ENCODE measurements at places on chromosomes 1 and 21. TPM values are rescaled to one million over a fixed set of nuclear protein-coding genes. Genes with fewer than 3 reads are reported as not detected.

CHRM3 gene
- 3.5 TPM for total RNA-seq

CFAP74 gene
- total RNA-seq = not detected

DNA sequence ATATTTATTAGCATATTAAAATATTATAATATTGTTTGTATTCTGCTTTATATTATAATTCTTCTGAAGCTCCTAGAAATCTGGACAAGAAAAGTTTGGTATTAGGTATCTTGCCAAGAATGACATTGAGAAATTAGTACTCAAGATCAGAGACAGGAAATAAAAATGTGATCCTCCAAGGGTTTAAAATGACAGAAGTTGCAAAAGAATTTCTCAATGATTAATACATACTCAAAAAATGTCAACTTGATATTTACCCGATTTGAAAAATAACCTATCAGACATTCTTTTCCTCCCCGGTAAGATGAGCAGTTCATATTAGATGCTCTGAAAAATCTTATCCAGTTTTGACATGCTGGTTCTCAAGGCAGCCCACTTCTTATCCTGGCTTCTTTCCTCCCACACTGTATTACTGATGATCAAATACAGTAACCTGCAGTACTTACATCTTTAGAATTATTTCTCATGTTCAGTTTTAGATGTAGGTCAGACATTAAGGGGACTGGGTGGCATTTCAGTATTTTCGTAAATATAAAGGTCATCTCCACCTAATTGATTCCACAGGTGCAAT, 55.3 kb downstream of the CACHD1 start:
- H3K4me3 ChIP-seq = no peak overlapping the region
- H3K36me3 ChIP-seq = no peaks in the 10 kb centered on the region
- peaks cover 8% of the 10 kb centered on the region for H3K4me1 ChIP-seq
- H3K27me3 ChIP-seq = no peaks in the 10 kb centered on the region
- H3K27ac ChIP-seq = no peak overlapping the region

DNA sequence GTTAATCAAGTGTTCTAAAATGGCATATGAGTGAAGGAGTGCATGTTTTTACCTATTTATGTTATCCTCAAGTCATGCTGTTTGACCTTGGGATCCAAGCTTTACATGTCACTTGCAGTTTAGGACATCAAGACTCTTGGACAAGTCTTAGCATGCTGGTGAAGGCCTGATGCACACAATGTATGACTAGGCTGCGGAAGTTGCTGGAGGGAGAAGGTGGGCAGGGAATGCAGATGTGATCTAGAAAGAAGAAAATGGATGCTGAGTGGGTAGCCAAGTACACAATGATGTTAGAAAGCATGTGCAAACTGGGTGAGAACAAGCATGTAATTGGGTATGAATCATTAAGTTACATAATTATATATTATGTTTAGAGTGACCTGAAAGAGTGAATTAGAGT, 301.8 kb downstream of the BRINP2 start:
- no peaks in the 10 kb centered on the region for H3K27me3 ChIP-seq
- no peak overlapping the region for H3K4me3 ChIP-seq
- no peak overlapping the region for H3K27ac ChIP-seq
- no peaks in the 10 kb centered on the region for H3K4me1 ChIP-seq
- no peaks in the 10 kb centered on the region for H3K36me3 ChIP-seq
- no peak for DNase-seq

DNA sequence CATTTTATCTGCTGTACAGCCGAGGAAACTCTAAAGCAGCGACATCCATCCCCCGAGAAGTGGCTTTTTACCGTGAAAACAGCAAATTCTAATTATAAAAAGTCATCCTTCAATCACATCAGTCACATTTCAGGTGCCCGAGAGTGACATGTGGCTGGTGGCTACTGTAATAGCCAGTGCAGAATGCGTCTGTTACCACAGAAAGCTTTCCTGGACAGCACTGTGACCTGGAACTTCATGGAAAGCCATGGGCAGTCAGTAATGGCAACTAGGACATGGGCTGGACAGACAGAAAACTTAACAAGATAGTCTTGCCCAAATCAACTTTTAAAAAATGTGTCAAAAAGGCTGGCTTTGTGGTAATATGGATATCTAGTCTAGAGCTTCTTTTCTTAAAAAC, 106.6 kb downstream of the BCAR3 start:
- no peak overlapping the region for H3K27ac ChIP-seq
- peaks cover 72% of the 10 kb centered on the region for H3K36me3 ChIP-seq
- no peak overlapping the region for H3K4me3 ChIP-seq
- H3K4me1 ChIP-seq = peaks cover 46% of the 10 kb centered on the region

DNA sequence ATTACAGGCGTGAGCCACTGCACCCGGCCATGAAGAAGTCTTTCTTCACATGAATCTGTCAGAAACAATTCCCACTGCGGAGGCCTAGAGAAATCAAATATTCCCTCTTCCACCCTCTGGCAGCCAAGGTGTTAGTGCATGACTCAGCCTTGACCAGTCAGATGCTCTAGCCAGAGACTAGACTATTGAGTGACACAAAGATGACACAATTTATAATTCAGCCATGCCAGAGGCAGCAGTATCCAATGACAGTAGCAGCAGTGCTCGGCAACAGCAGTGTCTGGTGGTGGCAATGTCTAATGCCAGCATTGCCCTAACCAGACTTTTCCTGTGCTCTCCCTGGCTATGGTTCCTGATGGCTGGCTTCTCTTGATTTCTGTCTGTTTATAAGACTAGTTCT, 8.7 kb downstream of the CTXND2 start:
- no peak overlapping the region for H3K4me3 ChIP-seq
- DNase-seq = no peak
- H3K36me3 ChIP-seq = no peaks in the 10 kb centered on the region

DNA sequence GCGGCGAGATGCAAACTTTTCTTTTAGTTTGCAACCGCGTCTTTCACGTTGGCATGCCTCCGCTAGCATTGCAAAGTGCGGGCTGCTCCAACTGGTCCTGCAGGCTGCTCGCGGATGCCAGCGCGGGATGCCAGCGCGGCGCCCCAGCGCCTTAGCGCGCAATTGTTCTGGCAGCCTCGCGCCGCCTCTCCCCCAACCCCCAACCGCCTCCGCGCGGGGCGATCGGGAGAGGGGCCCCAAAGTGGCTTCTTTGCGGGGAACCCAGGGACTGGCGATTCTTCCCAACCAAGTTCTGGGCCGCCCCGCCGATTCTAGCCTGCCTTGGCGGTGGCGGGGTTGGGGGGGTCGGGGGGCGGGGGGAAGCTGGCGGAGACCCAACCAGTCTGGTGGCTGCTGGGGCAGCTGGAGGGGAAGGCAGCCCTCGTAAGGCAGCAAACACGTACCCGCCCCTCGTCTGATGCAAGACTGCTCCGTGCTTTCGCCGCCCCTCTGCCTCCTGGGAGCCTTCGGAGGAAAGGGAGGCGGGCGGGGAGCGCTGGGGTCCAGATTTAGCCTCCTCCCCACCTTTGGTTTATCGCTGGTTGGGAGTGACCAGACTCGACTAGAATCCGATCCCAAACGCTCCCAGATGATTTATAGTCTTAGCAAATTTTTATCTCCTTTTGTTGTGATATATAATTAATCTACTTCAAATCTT, 756 bp downstream of the PHGDH start:
- H3K27ac ChIP-seq = peak overlapping the region; percentile 85
- H3K4me1 ChIP-seq = peaks cover 30% of the 10 kb centered on the region
- H3K4me3 ChIP-seq = peak overlapping the region; percentile 67

- H3K4me1 ChIP-seq = peaks cover 38% of the 10 kb centered on the region
- H3K4me3 ChIP-seq = no peak overlapping the region
- no peak overlapping the region for H3K27ac ChIP-seq
- H3K36me3 ChIP-seq = peaks cover 4% of the 10 kb centered on the region
- H3K27me3 ChIP-seq = no peaks in the 10 kb centered on the region
- DNase-seq = no peak
These were observed 3.7 kb downstream of the ST3GAL3 start for GRCh38 chr1:43711049-43711448.
